Activated naive CD8-positive, alpha-beta T cell treated with anti-CD3 and anti-CD28 coated beads for 36 hours (primary cell): ENCODE measurements at places on chromosomes 16 and 17.

- no peak for DNase-seq
Measured at GRCh38 chr17:66114609-66115008, 77.3 kb downstream of the CEP112 start.

DNA sequence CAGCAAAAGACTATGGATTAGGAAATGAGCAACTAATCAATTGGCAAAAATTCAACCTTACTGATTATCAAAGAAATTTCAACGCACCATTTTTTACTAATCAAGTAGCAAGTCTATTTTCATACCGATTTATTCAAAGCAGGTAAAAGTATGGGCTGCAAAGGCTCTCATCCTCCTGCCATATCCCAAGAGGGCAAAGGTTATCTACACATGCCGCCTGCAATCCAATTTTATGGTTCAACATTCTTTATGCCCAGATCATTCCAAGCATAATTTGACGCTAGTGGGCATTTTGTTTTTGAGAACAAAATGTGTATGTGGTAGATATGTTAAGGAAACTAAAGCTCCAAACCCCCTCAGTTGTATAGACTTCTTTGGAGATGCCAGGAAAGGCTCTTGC, 270.6 kb downstream of the MAF start:
- no peak for DNase-seq

DNA sequence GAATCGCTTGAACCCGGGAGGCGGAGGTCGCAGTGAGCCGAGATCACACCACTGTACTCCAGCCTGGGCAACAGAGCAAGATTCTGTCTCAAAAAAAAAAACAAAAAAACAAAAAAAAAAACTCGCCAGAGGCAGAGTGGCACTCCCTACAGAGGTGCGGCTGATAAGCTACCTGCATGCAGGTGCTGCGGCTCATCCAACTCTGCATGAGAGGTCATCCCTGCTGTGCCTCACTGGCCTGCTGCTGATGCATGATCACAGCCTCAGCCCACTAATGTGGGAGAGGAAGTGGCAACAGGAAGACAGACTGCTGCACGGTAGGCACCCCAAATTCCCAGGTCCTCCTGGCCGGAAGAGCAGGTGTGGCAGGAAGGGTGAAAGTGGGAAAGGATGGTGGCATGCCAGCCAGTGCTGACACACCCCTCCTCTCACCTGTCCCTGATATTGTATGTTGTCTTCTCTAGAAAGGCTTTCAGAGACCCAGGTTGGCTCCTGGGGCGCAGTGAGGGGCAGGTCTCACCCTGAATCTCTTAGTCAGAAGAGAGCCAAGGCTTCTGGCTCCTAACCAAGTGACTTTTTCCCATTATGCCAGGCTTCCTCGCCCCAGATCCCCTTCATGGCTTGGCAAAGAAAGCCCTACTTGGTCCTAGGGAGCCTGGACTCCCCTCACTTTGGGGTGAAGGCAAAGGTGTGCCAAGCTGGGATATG, 11.8 kb downstream of the NXPH3 start:
- no peak for DNase-seq

- no peak for DNase-seq
Measured at GRCh38 chr16:12289175-12290063, 312.9 kb downstream of the SNX29 start.

GRCh38 chr17:19502517-19502916, 31.1 kb upstream of the SLC47A1 start:
- no peak for DNase-seq

GRCh38 chr17:68909066-68909465, 46.1 kb downstream of the ABCA8 start:
- no peak for DNase-seq

DNA sequence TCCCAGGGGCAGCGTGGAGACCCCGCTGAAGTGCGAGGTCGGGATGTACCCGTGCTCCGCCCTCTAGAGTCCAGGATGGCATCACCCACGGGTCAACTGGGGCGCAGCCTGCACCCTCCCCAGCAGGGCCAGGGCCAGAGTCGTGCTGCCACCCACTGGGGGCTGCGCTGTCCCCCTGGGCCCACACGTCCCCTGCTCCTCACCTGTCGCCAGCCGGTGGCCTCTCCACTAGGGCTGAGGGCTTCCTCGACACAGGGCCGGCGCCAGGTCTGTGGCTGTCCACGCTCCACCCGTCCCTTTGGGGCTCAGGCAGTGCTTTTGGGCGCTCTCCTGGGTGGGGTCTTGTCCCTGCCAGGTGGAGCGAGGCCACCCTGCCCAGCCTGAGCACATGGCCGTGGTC, 11.6 kb upstream of the PRR35 start:
- DNase-seq: no peak

DNA sequence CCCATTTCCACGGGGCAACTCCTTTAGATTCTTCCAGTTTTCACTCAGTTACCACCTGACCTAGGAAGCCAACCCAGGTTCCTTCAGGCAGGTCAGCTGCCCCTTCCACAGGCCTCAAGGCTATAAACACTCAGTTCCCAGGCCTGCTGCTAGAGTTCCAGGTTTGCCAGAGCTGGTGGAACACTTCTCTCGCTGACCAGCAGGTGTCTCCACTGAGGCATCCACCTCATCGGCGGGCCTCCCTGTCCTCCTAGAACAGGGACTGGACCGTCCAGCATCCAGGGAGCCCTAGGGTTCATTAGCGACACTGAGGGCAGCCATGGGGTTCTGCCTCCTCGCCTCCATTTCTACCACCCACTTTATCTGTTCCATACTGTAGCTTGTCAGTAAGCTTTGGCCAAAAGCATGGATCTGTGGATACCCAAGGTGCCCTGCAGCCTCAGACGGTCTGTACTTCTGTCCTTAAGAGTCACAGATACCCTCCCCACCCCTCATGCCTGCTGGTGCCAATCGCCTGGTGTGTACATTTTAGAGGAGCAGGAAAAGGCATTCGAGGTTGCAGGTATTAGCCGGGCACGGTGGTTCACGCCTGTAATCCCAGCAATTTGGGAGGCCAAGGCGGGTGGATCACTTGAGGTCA, 29.0 kb downstream of the PIMREG start:
- DNase-seq: peak; percentile 63

DNA sequence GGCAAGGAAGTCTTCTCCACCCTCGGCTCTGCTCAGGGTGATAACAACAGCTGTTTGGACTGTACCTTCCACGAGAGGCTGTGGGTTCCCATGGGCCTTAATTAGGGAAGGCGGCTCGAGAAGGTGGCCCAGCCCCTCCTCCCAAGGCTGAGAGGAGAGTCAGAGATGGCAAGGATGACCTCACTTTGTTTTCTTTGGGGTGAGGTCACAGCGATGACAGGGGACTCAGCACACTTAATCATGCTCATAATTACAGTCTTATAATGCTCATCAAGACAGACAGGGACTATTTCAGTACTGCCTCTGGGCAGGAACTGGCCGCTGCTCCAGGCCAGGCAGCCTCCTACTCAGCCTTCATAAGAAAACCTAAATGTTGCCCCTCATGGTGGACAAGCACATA, 19.7 kb downstream of the WFDC1 start:
- no peak for DNase-seq

GRCh38 chr16:20363191-20363590, 10.7 kb upstream of the UMOD start:
- no peak for DNase-seq

- DNase-seq: no peak
Measured at GRCh38 chr16:14186007-14186794, 115.1 kb downstream of the MRTFB start.

DNA sequence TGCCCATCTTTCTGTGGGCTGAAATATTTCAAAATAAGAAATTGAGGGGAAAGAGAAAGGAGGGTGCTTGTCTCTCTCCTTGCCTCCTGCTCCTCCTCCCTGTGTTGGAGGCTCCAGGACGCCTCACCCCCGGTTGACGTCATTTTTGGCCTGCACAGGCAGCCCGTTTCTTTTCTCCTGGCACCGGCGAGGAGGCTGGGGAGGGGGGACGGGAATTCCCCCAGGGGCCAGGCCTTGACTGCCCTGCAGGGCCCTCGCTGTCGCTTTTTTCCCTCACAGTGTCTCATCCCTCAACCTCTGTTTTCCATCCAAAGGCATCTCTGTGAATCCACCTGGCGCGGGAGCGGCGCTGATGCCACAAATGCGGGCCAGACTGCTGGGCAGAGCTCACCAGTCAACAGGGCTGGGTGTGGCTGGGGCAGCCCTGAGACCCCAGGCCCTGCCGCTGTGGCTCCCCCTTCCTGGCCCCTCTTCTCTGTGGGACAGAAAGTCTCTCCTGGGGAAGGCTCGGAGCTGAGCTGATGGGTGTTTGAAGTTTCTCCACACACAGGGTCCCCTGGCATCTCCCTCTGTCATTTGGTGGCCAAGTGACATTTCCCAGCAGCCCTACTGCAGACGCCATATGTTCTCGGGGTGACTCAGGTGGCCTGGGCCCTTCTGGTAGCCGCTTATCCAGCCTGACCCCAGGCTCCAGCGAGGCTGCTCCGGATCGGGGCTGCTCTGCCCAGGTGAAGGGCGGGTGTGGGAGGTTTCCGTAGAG, 16.0 kb downstream of the CENPX start:
- no peak for DNase-seq

GRCh38 chr17:37607637-37608331, 1.4 kb downstream of the SYNRG start:
- peak; percentile 24 for DNase-seq

DNA sequence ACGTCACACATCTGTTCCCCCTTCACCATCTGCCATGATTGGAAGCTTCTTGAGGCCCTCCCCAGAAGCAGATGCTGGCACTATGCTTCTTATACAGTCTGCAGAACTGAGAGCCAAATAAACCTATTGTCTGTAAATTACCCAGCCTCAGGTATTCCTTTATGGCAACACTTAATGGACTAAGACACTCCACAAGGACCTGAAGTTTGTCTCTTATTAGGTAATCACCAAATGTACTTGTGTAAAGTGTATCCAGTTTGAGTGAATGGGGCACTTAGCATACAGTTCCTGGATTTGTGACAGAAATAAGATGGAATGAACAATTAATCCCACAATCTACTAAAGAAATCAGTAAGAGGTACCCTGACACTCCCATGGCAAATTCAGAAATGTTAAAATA, 105.3 kb downstream of the SLC39A11 start:
- DNase-seq: no peak

- DNase-seq: no peak
Measured at GRCh38 chr16:57069635-57070370, 22.6 kb upstream of the CPNE2 start.

GRCh38 chr16:2388875-2389433, 40.3 kb upstream of the CCNF start:
- DNase-seq: no peak

DNA sequence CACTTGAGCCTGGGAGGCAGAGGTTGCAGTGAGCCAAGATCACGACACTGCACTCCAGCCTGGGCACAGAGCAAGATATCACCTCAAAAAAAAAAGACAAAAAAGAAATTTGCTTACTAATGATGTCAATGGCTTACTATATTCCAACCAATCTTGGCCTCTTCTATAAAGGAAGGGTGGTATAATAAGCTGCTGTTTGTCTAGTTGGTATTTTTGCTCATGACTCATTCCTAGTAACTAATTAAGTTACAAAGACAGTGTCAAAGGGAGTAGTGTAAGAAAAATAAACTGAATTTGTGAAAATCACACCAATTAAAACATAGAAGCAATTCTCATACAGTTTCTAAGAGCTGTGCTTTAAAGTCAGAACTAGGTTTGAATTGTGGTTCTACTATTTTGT, 82.5 kb downstream of the NLK start:
- DNase-seq: no peak

GRCh38 chr17:40417258-40417608, 463 bp downstream of the TOP2A start:
- DNase-seq: no peak

DNA sequence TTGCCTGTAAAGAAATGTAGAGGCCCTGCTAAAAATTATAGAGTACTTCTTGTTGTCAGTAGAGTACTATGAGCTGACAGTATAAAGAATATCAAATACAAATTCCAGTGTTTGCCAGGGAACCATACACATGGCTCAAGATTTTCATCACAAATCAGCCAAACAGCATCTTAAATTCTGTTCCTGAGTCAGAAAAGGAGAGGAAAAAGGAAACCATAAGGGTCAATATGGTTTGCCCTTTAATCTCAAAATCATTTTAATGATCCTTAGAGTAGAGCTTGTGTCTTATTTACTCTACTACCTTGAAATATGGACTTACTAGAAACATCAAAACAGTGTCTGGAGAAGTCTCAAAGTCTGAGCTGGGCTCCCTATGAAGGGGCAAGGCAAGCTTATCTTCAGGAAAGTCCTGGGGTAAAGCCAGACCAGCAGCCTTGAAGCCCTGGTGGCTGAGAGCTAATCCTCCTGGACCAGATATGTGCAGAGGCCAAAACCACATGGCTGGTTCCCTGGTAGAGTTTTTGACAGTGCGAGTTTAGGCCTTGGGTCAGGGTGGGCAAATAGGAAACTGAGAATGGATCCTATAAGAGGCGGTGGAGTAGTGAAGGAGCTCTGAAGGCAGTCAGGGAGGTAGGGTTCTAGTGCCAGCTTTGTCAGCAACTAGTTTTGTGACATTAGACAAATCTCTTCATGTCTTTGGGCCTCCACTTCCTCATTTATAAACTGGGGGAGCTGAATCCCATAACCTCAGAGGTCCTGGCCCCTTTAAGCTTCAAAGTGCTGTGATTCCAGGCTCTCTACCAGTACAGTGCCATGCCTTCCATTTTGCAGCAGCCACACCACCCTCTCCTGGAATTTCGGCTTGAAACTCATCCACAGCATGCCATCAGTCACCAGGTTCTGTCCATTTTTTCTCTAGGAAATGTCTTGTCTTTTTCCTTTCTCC, 38.9 kb downstream of the MRTFB start:
- no peak for DNase-seq

GRCh38 chr16:70592106-70592571, 54.2 kb upstream of the IL34 start:
- DNase-seq: no peak

DNA sequence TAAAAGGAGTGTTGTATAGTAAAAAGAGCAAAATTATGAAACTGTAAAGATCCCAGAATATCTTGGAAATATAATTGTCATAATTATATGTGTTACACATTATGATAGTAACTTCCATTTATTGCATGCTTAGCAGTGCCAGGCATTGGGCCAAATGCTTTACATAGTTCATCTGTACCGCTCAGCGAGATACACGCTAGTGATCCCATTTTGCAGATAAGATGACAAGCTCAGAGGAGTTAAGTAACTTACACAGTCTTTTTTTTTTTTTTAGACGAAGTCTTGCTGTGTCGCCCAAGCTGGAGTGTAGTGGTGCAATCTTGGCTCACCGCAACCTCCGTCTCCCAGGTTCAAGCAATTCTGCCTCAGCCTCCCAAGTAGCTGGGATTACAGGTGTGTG, 6.8 kb upstream of the EZH1 start:
- DNase-seq: no peak

- peak; percentile 71 for DNase-seq
Measured at GRCh38 chr17:58531661-58532554, 17.5 kb upstream of the MTMR4 start.
